Ovary (tissue), 10 donors: ENCODE measurements at places on chromosomes 7 and 10. TPM values are rescaled to one million over a fixed set of nuclear protein-coding genes. Genes with fewer than 3 reads are reported as not detected.

MASTL gene
- total RNA-seq, result 5.2 TPM

TFEC gene
- 1.3 TPM for total RNA-seq

SUFU gene
- 4.6 TPM for total RNA-seq

- H3K36me3 ChIP-seq, result no peaks in the 10 kb centered on the region
- no peak overlapping the region for H3K27ac ChIP-seq
- no peak for DNase-seq
- H3K4me3 ChIP-seq, result no peak overlapping the region
Observed at GRCh38 chr7:28732071-28732869, 225.9 kb downstream of the TRIL start.

DNA sequence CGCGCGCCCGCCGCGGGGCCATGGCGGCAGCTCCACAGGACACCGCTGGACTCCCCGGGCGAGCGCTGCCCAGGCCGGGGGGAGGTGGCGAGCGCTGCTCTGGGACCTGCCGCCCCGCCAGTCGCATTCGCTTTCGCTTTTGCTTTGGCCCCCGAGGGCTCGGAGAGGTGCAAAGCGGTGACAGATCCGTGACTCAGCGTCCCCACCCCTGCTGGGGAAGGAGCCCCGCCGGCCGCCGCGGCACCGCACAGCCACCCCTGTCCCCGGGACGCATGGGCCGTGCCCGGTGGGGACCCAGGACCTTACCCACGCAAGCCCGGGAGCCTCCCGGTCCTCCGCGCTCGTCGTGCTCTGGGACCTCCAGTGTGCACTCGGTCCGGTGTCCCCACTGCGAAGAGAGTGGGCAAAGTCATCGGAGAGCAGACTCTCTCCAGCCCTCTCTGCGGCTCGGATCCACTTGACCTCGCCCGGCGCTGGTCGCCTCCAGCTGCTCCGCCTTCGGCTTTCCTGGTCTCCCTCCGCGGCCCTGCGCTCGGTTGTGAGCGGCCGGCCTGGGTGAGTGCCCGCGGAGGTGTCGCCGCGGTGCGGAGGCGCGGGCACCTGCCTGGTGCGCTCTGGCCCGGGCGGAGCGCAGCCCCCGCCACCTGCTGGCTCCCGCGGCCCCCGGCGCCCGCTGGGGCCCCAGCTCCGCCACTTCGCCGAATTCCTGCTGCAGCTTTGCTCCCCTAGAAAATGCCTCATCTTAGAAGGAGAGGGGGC lies at the start of gene IL15RA:
IL15RA (minus strand) TSS at position 73 of the 759 bp plus-strand sequence; CDS start at position 22, 51 bp downstream.
- peak within 1 kb of the TSS; percentile 69 for H3K4me3 ChIP-seq
- H3K4me1 ChIP-seq, result no peaks in the 10 kb centered on the region
- peak within 1 kb of the TSS; percentile 90 for H3K27ac ChIP-seq
- H3K36me3 ChIP-seq, result no peaks in the 10 kb centered on the region
- H3K27me3 ChIP-seq, result no peaks in the 10 kb centered on the region

GRCh38 chr10:17412323-17412722 lies 42.1 kb downstream of the ST8SIA6 start:
- no peak overlapping the region for H3K4me3 ChIP-seq
- DNase-seq, result no peak
- H3K36me3 ChIP-seq, result no peaks in the 10 kb centered on the region
- H3K27me3 ChIP-seq, result no peaks in the 10 kb centered on the region
- no peak overlapping the region for H3K27ac ChIP-seq

- H3K27me3 ChIP-seq, result no peaks in the 10 kb centered on the region
- no peaks in the 10 kb centered on the region for H3K36me3 ChIP-seq
- H3K4me1 ChIP-seq, result no peaks in the 10 kb centered on the region
- no peak overlapping the region for H3K27ac ChIP-seq
- H3K4me3 ChIP-seq, result no peak overlapping the region
- DNase-seq, result no peak
Observed at GRCh38 chr7:29140873-29141468, 5.4 kb downstream of the CPVL start.

DNA sequence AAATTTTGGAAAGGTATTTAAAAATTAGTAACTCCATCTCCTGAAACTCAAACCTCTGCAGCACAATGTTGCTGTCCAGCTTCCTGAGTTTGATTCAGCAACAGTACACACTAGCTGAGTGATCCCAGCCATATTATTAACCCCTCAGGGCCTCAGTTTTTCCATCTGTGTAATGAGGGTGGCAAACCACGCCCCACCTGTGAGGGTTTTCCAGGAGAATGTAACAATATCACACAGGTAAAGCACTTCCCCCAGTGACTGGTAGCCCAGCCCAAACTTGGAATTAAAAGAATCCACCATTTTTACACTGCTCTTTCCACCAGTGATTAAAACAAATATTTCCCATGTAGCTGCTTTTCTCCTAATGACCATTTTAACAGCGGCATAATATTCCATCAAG lies 122.4 kb downstream of the SORBS1 start:
- no peak overlapping the region for H3K4me3 ChIP-seq
- no peaks in the 10 kb centered on the region for H3K36me3 ChIP-seq
- no peak for DNase-seq

- no peaks in the 10 kb centered on the region for H3K27me3 ChIP-seq
- H3K36me3 ChIP-seq, result no peaks in the 10 kb centered on the region
- no peak for DNase-seq
- H3K4me3 ChIP-seq, result no peak overlapping the region
Observed at GRCh38 chr7:75729851-75730274, 8.9 kb downstream of the HIP1 start.

DNA sequence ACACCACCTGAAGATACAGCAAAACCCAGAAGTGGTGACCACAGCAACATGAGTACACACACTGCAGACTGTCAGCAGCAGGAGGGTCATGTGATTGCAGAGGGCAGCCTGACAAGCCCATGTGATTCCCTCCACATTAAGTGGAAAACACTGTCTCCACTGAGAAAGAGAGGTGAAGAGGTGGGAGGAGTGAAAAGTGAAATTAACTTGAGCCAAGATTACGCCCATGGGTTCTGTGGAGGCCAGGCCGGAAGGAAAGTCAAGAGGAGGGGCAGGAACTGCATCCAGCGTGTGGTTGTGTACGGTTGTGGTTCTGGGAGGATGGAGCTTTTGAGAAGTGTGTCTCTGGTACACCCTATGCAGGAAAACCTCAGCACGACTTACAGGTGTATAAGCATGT lies 138.5 kb downstream of the PLXNA4 start:
- no peak overlapping the region for H3K27ac ChIP-seq
- no peaks in the 10 kb centered on the region for H3K36me3 ChIP-seq
- H3K4me1 ChIP-seq, result no peaks in the 10 kb centered on the region
- no peaks in the 10 kb centered on the region for H3K27me3 ChIP-seq
- no peak overlapping the region for H3K4me3 ChIP-seq
- no peak for DNase-seq
